Fibroblast of skin of back (primary cell): ENCODE measurements at places on chromosomes 4 and X.

DNA sequence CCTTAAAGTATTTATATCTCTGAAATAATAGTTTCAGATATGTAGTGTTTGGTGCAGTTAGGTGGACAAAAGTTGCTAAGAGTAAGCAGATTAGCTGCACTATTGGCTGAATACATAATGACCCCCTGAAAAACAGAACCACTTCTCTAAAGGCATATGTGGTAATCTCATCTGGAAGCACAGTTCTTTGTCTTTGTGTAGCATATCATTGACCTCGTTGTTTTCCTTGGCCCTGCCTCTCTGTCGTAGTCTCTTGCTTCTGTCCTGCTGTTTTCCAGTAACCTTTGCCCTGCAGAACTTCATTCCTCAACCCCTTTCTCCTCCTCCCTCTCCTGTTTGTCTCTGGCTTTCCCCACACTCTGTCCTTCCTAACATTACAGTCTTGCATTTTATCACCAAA is 41.4 kb downstream of the JADE3 start:
- no peak for DNase-seq

- peak; percentile 19 for DNase-seq
Measured at GRCh38 chr4:183099537-183100297, 660 bp downstream of the WWC2 start.

DNA sequence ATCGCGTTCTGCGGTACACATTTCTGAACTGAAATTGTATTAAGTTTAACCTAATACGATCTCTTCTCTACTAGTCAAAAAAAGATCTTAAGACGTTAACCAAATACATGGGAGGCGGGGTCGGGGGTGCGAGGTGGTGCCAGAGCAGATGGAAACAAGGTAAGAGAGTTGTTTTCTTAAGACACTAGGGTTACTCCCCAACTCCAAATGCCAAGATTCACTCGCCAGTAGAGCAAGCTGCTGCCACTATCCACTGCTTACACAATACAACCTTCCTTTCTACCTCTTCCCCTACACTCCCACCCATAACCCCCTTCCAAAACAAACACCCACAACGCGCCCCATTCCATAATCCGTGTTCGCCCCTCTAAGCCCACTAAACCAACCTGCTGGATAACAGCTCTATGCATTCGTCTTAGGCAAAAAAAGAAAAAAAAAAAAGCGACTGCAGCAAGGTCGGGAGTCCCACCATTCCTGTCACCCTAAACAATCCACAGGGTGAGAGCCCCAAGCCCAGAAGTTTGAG is 1.3 kb downstream of the LCORL start:
- DNase-seq = no peak

- peak; percentile 21 for DNase-seq
Measured at GRCh38 chrX:129318375-129318774, 204.9 kb downstream of the SMARCA1 start.

- DNase-seq = no peak
Measured at GRCh38 chr4:184613405-184613804, 35.8 kb downstream of the CASP3 start.

- no peak for DNase-seq
Measured at GRCh38 chr4:143354990-143355389, 18.3 kb downstream of the GAB1 start.

- DNase-seq = no peak
Measured at GRCh38 chr4:103012551-103012950, 7.0 kb downstream of the SLC9B1 start.

DNA sequence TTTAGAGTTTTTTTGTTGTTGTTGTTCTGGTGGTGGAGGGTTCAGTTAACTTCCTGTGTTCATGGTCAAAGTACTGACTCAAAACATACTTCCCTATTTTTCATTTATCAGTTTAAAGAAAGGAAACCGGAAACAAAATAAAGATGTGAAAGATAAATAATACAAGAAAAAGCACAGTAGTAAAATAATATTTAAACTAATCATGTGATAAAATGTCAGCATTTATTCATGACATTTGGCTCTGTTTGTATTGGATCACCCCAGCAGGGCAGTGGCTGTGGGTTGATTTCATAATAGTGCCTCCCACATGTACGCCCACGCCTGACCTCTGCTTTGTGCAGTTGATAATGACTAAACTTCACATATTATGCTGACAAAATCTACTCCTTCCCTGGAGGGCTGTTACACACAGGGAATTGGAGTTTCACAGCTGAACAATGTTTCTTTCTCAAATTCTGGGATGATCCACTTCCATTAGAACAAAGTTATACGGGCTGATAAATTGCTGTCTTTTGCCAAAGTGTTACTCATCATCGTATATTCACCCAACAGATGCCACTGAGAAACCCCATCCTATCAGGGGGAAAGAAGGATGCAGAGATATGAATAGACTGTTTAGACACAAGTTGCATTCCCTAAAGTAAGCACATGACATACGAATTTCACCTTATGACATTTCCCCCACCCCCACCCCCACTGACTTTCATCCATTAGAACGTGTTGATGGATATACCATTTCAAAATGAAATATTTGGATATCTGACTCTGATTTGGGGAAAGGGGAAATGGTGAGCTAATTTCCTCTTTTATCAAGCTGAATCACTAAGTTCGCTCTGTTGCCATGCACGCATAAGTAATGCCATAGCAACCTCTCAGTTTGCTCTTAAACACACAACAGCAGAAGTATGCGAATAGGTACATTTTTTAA is 48.3 kb downstream of the AMELX start:
- peak; percentile 56 for DNase-seq

GRCh38 chrX:48936429-48937053 is 17.7 kb upstream of the PIM2 start:
- DNase-seq = no peak

DNA sequence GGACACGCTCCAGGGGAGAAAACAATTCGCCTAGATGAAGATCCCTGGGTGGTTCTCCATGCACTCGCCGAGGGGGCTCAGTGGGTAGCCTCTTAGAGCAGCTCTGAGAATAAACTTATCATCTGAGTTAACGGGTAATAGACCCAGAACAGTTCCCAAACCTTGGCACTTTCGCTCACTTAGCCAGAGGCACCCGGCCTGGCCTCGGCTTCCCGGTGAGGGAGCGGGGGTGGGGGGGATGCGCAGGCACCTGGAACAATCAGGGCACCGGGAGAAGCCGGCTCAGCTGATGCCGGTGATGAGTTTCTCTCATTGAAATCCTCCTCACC is 405 bp upstream of the ZAR1 start:
- DNase-seq = no peak

- DNase-seq = no peak
Measured at GRCh38 chr4:48604527-48604926, 114.5 kb downstream of the ZAR1 start.

DNA sequence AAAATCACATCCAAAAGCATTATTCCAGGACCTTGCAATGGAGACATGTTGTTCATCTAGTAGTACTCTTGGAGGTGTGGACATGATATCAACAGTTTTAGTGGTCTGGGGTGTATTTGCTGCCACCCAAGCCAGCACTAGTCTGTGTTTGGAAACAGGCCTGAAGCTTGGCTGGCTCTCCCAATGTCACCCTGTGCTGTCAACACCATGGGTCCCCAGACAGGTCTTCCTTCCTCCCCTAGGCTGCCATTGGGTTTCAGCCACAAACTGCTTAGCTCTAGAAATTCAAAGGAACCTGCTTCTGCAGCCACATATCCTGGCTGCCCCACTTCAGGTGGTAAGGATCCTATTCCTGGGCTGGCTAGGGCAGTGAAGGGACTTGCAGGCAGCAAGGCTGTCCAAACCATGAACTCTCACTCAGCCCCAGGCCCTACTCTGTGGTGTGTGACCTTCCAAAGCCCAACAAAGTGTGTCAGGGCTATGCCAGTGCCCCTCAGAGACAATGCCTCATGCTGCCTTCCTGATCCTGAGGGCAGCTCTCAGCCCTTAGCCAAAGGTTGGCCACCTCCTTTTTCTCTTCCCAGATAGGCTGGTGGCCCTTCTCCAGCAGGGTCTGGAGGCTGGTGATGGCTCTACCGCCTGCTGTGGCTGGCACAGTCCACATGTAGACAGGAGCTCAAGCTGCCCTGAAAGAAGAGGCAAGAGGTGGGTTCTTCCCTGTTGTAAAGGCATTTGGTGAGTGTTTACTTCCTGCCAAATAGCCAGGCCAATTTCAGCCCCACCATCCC is 18.3 kb downstream of the AMER1 start:
- no peak for DNase-seq

GRCh38 chr4:1578251-1578773 is 105.8 kb downstream of the FAM53A start:
- no peak for DNase-seq

DNA sequence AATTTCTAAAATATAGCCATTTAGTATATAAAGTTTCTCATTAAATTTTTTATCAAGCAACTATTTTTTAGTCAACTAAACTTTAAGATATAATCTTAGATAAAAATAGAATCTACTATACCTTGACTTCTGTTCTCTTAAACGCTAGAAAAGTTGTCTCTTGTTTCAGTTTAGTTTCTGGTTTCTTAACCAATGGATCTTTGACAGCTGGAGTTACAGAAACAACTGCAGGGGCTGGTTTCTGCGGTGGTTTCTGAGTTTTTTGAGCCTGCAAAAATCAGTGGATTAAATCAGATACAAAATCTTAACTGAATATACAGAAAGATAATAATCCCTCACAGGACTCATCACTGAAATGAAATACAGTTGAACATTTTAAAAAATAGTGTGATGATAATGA is 21.9 kb downstream of the INTS12 start:
- DNase-seq = no peak

DNA sequence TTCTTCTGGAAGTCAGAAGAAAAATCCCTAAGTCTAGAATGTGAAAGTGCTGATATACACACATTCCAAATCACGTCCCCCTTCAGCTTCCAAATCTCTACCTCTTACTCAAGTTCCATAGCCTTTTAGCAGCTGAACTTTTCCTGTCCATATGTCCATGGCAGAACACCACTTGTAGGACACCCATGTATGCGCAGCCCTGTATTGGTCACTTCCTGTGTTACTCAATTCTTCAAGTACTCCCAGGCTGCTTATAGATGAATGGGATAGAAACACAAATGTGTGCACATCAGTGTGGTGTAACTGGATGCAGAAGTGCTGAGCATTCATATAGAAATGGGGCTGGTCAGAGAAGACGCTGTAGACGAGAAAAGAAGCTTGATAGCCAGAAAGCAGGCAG is 18.8 kb downstream of the SRPX2 start:
- no peak for DNase-seq

DNA sequence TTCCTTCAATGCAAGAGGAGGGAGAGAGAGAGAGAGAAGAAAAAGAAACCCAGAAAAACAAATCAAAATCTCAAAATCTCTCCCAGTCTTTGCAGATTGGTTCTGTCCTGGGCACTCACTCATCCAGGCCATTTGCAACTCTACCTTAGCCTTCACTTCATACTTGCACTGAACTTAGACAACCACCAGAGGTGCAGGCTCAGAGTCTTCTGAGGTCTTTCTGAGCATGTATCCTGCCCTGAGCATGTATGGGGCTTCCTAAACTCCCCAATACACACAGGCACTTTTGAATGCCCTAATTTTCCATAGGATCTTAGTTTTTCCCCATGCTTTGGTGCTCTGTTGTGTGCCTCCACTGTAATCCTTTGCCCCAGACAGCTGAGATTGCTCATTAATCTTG is 2.9 kb downstream of the CFI start:
- DNase-seq = no peak

- no peak for DNase-seq
Measured at GRCh38 chrX:147875866-147876596, 35.7 kb upstream of the FMR1 start.

DNA sequence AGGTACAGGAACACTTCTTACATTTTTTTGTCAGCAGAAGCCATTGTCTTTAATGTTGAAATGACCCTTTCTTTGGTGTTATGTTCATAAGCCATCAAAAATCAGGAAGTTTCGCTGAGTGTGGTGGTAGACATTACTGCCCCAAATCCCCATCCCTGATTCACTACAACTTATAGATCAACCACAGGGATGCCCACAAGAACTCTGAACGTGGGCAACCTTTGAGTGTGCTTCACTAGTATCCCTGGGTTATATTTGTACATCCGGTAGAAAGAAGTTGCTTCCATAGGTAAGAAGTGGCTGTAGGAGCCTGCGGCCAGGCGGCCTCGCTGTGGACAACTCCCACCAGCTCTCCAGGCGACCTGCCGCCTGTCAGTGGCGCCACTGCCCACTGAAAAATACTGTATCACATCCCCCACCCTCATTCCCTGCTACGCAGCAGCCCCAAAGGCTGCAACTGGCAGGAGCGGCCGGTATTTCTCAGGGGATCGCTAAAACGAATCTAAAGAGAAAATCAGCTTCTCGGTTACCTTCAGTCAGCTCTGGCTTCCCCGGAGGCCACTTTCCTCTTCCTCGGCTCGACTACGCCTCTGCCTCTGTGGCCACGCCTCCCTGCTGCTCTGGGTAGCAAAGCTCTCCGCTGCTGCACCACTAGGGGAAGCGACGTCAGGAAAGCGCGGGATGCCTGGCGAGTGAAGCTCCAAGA is 13.9 kb upstream of the ETDC start:
- DNase-seq = peak; percentile 23

GRCh38 chr4:18676526-18676915 is 655.0 kb upstream of the LCORL start:
- no peak for DNase-seq

GRCh38 chrX:119728487-119728886 is 29.9 kb upstream of the SOWAHD start:
- no peak for DNase-seq

- DNase-seq = peak; percentile 45
Measured at GRCh38 chr4:114041117-114041475, 61.6 kb upstream of the ARSJ start.

- DNase-seq = peak; percentile 5
Measured at GRCh38 chr4:92791871-92792440, 488.2 kb downstream of the GRID2 start.

DNA sequence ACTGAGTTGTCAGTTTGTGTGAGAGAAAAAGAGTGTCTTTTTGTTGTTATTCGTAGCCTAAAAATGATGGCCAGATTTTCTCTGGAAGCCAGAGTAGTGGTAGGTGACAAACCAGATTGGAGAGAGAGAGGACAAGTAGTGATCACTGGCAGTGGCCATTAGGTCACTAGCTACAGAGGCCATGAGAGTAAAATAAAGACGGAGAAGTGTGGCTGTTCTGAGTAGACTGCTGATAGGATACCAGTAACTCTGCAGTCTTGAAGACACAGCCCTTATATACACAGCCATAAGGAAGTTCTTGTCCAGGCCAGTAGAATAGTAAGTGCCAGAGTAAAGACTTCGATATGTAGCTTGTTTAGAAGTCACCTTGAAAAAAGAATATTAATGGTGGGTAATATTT is 7.7 kb downstream of the SLC30A9 start:
- DNase-seq = no peak

DNA sequence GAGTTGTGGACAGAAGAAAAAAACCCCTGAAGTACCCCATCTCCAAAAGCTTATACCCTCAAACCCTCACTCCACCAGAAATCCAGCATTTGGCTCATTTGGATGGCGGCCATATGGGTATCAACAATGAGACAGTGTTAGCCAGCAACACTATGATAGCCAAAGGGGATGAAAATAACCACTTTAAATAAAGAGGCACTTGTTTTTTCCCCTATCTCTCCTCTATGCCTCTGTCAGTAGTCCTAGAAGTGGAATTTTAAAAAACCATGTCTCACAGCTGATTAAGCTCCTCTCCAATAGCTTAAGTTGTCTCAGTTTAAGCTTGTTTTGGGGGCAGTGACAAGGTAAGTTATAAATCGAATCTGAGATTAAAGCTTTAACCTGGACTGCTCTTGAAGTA is 124.0 kb downstream of the MOSPD2 start:
- no peak for DNase-seq
